ENCODE measurements at places on chromosomes 7 and 10. TPM values are rescaled to one million over a fixed set of nuclear protein-coding genes. Genes with fewer than 3 reads are reported as not detected.

The CFAP69 gene
- 1.6 TPM for total RNA-seq

The ITGB8 gene
- 2.5 TPM for total RNA-seq

The ADIRF gene
- total RNA-seq: 54.6 TPM

The EVX1 gene
- not detected for total RNA-seq

The SPACDR gene
- 0.35 TPM for total RNA-seq

The CLDN4 gene
- not detected for total RNA-seq

The CDH23 gene
- total RNA-seq: 4.8 TPM

The EMX2 gene
- not detected for total RNA-seq

The NPC1L1 gene
- 0.05 TPM for total RNA-seq

The CDNF gene
- total RNA-seq: 1.9 TPM

The PDE6C gene
- not detected for total RNA-seq

The SPAM1 gene
- total RNA-seq: not detected

The SPDYE1 gene
- not detected for total RNA-seq

The ARHGEF5 gene
- total RNA-seq: 2.4 TPM

The STAG3 gene
- total RNA-seq: 0.51 TPM

The SFTPD gene
- total RNA-seq: 0.43 TPM

The PON1 gene
- total RNA-seq: not detected

The SMO gene
- 4.6 TPM for total RNA-seq

The GOT1 gene
- total RNA-seq: 507 TPM

The C10orf105 gene
- 0.05 TPM for total RNA-seq

The POMZP3 gene
- total RNA-seq: 7.5 TPM

The ABCB1 gene
- total RNA-seq: 4.5 TPM

The TMEM196 gene
- not detected for total RNA-seq

The ERVW-1 gene
- not detected for total RNA-seq

The CYP2C18 gene
- not detected for total RNA-seq

The NPTX2 gene
- 3.1 TPM for total RNA-seq

The LAMB4 gene
- total RNA-seq: 0.19 TPM

The KCTD7 gene
- total RNA-seq: 7.8 TPM

The ANTXRL gene
- not detected for total RNA-seq

The RBP4 gene
- total RNA-seq: 12.8 TPM

The TUBAL3 gene
- total RNA-seq: not detected

The LLCFC1 gene
- not detected for total RNA-seq

The CCDC7 gene
- total RNA-seq: 22.2 TPM

The CNTNAP2 gene
- 0.65 TPM for total RNA-seq

The KEL gene
- 0.62 TPM for total RNA-seq

The MINPP1 gene
- 5.2 TPM for total RNA-seq

The PRSS37 gene
- not detected for total RNA-seq

The SPDYE9 gene
- total RNA-seq: not detected

The SAMD9 gene
- 3.2 TPM for total RNA-seq

The FGL2 gene
- 13.0 TPM for total RNA-seq

The KCNH2 gene
- total RNA-seq: 97.3 TPM

The PPP1R3A gene
- 121 TPM for total RNA-seq

The TAS2R38 gene
- total RNA-seq: not detected

The GPR158 gene
- total RNA-seq: not detected

The NRG3 gene
- total RNA-seq: not detected

The C1QL3 gene
- not detected for total RNA-seq

The MSMB gene
- not detected for total RNA-seq

The TCF7L2 gene
- total RNA-seq: 12.4 TPM
